ENCODE measurements at places on chromosomes 11 and 22.

DNA sequence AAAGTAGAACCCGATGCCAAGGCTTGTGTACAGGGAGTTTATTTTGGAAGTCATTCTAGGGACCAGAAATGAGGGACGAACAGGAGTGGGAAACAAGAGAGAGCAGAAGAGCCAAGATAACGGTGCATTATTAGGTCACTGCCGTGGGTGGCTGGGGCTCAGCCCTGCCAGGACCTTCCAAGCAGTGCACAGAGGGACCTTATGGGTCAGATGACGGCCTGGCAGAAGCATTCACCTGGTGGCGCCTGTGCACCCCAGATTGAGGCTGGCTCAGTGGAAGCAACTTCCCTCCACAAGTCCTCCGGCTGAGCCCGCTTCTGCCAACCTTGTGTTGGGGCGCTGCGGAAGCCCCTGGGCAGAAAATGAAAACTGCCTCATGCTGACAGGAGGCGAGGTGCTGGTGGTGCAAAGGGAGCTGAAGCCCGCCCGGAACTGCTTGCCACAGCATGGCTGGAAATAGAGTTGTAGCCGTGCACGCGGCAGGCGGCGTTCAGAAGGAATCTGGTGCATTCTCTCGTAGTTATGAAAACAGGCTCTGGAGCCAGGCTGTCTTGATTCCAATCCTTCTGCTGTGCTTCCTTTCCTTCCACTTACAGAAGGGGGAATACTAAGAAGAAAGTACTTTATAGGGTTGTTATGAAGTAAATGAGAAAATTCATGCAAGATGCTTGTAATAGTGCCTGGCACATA, 22.2 kb upstream of the TP53I11 start:
- no peak for DNase-seq

GRCh38 chr22:40834619-40835018, 15.5 kb upstream of the SLC25A17 start:
- no peak for DNase-seq

- no peak for DNase-seq
Measured at GRCh38 chr11:65126624-65127274, 4.6 kb downstream of the MRPL49 start.

DNA sequence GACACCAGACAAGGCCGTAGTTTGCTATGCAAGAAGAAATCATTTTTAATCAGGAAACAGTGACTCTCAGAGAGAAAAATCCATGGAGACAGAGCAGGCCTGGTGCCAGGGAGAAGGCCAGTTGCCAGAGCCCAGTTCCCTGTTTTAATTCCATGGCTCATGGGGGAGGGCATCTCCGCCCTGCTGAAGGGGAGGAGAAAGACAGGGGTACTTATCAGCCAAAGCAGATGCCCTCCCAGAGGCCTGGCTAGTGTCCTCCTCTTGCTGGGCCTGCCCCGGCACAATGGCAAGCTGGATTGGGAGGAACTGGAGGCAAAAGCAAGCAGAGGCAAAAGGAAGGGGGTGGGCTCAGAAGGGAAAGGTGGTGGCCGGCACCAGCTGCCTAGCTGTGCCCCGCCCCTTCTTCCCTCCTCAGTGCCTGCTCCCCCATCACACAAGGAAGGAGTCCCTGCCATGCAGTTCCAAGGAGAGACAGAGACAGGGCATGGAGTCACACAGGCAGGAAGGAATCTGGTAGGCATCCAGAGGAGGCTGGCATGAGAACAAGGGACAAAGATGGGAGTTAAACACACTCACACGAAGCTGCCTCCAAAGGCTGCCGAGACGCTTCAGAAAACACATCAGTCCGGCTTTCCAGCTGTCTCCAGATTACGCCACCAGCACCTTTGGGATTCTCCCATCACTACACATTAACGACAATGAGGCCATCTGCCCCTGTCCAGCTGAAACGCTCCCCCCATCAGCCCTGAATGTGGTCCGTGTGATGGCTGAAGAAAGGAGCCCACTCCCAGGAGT, 591.8 kb downstream of the BUD13 start:
- DNase-seq = no peak

DNA sequence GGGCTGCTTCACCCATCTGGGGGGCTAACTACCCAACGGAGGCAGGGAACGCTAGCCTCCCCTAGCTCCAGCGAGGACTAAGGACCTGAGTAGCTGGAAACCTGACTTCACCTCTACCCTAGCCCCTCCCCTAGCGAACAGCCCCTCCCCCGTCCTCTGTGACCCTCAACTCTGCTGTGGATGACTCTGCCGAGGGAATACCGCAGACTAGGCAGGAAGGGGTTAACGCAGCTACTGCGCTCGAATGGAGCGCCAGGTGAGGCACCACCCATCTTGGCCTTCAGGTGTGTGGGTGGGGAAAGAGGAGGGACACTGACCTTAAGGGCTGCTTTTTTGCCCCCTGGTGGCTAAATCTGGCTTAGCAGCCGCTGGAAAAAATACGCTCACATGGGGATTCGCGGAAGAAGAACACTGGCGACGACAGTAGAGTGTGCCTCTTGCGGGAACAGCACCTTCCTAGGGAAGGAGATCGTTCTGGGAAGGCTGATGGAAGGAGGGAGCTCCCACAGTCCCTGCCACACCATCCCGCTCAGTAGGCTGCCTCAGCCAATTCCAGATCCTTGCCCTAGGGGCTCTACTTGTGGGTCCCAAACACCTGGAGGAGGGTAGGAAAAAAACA, 4.5 kb upstream of the BCL9L start:
- peak; percentile 90 for DNase-seq

GRCh38 chr11:113562981-113563461, 87.8 kb upstream of the DRD2 start:
- DNase-seq = no peak

DNA sequence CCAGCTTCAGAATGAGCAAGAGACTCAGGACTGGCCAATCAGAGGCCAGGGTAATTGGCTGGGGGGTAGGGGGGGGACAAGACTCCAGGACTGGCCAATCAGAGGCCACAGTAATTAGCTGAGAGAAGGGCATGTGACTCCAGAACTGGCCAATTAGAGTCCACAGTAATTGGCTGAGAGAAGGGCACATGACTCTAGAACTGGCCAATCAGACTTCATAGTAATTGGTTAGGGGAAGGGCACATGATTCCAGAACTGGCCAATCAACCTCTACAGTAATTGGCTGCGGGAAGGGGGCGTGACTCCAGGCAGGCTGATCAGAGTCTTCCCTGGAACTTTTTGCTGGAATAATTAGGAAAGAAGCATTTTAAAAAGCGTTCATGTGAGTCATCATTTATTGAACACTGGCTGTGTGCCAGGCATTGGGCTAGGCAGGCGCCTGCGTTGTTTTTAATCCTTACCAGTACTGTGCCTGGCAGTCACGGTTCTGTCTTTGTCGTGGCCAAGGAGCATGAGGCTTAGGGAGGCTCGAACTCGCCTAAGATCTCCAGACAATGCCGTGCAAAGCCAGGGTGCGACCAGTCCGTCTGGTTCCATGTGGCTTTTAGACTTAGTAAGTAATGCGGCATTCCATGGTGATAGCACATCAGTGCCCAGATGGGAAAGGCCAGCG, 508.1 kb downstream of the TBC1D22A start:
- no peak for DNase-seq

GRCh38 chr11:14386895-14387480, 28.0 kb upstream of the RRAS2 start:
- no peak for DNase-seq

GRCh38 chr11:82863209-82863608, 37.0 kb downstream of the PRCP start:
- DNase-seq = no peak

DNA sequence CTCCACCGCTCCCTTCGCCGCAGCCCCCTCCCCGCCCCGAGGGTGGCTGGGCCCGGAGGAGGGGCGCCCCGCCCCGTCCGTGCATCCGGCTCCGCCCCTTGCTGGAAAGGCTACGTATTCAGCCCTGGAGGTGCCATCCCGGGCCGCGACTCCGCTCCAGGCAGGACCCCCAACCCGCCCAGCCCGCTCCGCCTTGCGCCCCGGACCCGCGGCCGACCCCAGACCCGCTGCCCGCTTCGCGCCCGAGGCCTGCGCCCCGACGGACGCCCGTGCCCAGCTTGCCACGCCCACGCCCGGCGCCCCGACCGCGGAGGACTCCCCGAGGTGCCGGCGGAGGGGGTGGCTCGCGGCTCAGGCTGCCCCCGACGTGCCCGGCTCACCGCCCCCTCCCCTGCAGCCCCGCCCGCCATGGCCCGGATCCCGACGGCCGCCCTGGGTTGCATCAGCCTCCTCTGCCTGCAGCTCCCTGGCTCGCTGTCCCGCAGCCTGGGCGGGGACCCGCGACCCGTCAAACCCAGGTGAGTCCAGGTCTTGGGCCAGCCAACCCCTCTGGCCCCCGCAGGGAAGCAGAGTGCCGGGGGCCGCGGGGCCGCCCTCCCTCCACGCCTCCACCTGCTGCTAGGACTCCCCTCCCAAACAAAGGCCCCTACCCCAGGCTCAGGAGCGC, at the start of gene ADM2:
ADM2 (plus strand) TSS at position 104 of the 667 bp plus-strand sequence; CDS start at position 409, 305 bp downstream.
- DNase-seq = peak; percentile 84

DNA sequence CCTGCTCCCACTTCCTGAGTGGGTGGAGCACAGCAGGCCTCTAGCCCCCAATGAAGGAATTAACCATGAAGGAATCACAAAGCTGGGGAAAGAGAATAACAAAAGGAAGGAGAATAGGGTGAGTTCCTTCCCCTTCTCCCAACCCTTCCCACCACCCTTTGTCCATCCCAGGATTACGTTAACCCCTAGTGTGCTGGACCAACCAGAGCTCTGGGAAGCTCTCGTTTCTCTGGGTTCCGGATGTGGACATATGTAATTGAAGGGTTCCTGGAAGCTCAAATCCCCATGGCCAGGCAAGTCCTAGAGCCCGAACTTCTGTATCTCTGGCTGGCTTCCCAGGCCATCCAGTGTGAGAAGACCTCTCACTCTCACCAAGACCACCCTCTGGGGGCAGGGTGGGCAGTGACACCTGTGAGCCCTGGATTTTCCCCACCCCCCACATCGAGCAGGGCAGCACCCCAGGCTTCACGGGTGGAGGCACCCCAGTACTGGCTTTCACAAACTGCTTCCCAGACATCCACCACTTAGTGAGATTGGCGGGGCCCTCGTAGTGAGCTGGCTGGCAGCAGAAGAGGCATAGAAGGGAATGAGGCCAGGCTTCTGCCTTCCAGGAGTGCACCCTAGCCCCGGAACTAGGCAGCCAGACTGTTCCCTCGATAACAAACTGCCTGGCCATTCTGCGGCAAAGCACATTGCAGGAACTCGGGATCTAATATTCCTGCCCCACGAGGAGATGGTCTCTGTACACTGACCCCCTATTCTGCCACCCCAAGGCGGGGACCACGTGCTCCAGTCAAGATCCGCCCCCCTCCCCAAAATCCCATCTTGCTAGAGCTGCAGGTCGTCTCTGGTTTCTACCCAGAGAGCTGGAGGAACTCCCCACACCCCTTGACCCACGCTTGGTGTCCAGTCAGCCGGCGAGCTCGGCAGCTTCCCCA, 2.1 kb downstream of the NECTIN1 start:
- no peak for DNase-seq

DNA sequence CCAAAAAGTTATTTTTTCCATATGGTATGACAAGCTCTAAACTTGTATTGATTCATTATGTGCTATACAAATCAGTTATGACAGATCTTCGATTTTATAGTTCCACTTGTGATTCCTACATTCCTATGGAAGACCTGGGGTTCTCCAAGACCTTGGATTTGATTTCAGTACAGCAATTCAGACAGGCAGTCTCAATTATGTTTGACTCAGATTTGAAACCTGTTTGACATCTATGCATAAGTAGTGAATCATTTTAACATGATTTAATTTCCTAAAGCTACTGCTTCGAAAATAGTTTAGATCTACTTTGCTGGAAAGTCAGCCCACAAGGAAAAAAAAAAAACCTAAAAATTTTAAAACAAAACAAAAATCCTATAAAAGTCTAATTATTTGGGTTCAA, 820.4 kb downstream of the LUZP2 start:
- no peak for DNase-seq

GRCh38 chr11:104327861-104328511, 164.0 kb upstream of the PDGFD start:
- DNase-seq = no peak

- DNase-seq = no peak
Measured at GRCh38 chr11:9479899-9480298, 19.1 kb downstream of the ZNF143 start.

- DNase-seq = no peak
Measured at GRCh38 chr11:70556884-70557741, 158.8 kb downstream of the CTTN start.

DNA sequence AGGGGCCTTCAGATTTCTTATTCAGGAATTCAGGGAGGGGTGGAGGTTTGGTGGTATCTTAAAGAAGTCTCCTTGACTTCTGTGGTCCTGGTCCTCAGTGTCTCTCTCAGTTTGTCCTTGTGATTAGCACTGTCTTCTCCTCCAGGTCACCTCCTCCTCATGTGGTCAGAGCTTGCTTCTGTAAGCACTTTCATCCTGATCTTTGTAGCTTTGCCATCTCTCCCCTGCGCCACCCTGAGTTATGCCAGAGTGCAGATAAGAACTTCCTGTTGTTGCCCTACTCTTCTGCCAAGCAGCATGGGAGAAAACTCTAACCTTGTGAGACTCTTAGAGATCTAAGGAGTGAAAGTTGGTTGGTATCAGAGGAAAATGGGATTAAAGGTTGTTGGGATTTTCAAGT, 30.9 kb downstream of the MICAL2 start:
- peak; percentile 37 for DNase-seq

DNA sequence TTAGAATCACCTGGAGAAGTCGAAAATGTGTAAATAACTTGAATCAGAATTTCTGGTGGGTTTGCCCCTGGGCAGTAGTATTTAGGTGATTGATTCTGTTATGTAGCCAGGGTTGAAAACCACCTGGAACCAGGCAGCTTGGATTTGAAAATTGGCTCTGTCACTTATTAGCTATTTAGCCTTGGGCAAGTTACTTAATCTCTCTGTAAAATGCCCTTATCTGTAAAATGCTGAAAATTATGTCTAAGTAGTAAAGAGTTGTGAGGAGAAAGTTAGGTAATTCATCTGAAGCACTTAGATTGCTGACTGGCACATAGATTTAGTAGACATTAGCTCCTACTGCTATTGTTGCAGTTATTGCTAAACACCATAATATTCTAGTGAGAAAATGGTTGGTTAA, 49.3 kb downstream of the PPME1 start:
- DNase-seq = no peak
